ENCODE measurements at places on chromosomes 7 and 10.

DNA sequence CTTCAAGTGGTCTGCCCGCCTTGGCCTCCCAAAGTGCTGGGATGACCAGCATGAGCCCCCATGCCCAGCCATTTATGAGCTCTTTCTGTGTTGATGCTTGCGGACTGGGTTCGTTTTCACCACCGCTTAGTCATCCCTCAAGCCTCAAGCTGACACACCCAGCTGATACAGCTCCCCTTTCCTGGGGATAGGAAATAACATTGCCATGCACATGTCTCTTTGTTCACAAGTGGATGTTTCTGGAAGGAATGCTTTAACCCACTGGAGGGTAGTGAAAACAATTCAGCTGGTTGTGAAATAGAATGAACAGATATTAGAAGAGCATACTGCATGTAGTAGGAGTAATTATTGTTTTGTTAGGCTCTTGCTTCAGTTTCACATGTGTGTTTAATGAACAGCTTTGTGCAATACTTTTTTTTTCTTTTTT lies 8.5 kb upstream of the METTL27 start:
- DNase-seq: peak; percentile 99

DNA sequence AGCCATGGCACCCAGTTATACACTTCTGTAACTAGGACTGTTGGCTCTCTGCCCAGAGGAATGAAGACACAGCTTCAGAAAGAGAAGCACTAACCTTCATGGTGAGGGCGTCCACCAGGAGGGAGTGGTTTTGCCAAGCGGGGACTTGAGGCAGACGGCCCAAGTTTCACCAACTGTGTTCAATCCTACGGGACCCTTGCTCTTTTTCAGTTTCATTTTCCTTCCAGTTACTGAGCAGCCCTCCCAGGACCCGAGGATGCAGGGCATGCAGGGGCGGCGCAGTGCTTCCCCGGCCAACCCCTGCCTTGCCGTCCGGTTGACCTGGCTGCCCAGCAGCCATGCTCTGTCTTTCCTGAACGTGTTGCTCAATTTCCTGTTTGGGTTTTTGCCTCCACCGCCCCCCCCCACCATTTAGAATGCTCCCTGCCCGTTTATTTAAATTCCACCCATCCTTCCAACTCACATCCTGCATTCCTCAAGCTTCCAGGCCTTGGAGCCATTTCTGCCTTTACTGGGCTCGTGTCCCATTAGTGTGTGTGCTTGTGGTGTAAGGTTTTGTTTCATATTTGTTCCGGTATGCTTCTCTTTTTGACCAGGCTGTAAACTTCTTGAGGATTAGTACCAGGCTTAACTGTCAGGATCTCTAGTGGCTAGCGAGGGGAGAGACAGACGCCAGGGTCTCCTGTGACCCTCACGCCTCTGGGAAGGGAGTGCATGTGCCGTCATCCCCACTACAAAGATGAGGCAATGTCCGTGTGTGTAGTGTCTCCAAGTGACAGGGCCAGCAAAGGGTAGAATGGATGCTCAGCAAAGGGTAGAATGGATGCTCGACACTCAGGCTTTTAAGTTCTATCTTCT lies 31.6 kb downstream of the IL15RA start:
- DNase-seq: peak; percentile 94

DNA sequence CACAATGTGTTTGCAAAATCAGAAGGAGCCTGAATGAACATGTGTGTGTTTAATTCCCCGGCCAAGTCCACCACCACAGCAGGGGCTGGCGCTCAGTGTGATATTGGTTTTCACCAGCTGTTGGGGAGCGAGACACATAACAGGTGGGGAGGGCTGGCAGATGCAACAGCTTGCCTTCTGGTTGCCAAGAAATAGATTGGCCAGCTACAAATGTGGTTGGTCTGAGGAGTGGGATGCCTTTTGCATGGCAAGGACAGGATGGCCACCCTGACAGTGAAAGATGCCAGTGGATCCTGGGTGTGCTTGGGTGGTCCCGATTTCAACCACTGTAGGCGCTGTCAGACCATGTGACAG lies 292.5 kb upstream of the FZD8 start:
- DNase-seq: no peak

DNA sequence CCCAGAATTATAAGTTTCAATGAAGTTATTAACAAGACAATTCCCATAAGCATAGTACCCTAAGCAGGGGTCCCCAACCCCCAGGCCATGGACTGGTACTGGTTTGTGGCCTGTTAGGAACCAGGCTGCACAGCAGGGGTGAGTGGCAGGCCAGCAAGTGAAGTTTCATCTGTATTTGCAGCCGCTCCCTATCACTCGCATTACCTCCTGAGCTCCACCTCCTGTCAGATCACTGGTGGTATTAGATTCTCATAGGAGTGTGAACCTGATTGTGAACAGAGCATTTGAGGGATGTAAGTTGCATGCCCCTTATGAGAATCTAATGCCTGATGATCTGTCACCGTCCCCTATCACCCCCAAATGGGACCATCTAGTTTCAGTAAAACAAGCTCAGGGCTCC lies 36.0 kb upstream of the KIAA1217 start:
- DNase-seq: no peak

DNA sequence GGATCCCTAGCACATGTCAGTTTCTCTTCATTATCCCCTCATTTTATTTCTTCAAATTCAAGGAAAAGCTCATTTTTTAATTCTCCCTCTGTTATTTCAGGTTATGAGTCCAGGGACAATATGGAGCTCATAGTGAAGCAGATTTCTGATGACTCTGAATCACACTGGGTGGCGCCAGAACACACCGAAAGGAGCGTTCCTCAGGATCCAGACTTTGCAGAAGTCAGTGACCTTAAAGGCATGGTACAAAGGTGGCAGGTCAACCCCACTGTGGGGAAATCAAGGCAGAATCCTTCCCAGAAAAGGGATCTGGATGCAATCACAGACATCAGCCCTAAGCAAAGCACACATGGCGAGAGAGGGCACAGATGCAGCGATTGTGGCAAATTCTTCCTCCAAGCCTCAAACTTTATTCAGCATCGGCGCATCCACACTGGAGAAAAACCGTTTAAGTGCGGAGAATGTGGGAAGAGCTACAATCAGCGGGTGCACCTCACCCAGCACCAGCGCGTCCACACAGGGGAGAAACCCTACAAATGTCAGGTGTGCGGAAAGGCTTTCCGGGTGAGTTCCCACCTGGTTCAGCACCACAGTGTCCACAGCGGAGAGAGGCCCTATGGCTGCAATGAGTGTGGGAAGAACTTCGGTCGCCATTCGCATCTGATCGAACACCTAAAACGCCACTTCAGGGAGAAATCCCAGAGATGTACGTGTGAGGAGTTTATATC lies 21.4 kb downstream of the ZKSCAN5 start:
- no peak for DNase-seq

- no peak for DNase-seq
Observed at GRCh38 chr10:103710490-103710889, 144.9 kb downstream of the SH3PXD2A start.
